Stimulated activated naive CD8-positive, alpha-beta T cell treated with anti-CD3 and anti-CD28 coated beads, Interleukin-15, Interleukin-2, amounts not matched to agents 100 U/mL and 50 U/mL, for 24 hours (primary cell): ENCODE measurements at places on chromosomes 3 and 15.

DNA sequence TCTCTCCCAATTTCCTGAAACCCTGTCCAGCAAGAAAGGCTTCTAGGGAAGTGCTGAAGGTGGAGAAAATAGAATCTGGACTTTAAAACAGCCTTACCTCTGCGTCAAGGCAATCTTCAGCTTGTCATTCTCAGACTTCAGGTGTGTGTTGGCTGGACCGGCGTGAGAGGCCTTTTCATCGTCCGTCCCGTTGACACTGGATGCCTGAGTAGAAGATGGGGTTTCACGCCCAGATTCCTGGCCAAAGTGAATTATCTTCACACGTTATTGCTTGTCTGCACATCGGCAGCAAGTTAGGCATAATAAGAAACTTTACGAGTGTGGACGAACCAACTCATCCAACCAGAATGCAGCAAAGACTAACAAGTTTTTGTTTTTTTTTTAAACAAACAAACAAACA is 49.5 kb downstream of the WHAMM start:
- DNase-seq = no peak

- DNase-seq = peak; percentile 62
These were observed 26.0 kb downstream of the FBLN2 start for GRCh38 chr3:13574798-13575451.

- no peak for DNase-seq
These were observed 650.6 kb downstream of the ZPLD1 start for GRCh38 chr3:103085465-103085864.

- no peak for DNase-seq
These were observed 13.2 kb downstream of the PRR23E start for GRCh38 chr3:127206154-127206553.

- DNase-seq = no peak
These were observed 87.8 kb upstream of the RNU6-1 start for GRCh38 chr15:67927501-67928168.

DNA sequence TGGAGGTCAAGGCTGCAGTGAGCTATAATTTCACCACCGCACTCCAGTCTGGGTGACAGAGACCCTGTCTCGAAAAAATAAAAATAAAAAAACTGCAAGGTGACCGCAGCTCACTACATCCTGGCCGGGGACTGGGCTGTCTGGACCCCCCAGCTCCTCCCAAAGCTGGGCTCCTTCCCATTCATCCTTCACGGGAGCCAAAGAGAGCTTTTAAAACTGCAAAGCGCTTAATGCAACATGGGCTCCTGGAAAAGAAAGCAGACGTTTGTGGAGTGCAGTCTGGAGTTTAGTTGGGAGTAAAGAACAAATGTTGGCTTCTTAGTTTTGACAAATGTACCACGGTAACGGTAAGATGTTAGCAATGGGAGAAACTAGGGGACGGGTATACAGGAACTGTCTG is 12.1 kb downstream of the PLXND1 start:
- DNase-seq = no peak

DNA sequence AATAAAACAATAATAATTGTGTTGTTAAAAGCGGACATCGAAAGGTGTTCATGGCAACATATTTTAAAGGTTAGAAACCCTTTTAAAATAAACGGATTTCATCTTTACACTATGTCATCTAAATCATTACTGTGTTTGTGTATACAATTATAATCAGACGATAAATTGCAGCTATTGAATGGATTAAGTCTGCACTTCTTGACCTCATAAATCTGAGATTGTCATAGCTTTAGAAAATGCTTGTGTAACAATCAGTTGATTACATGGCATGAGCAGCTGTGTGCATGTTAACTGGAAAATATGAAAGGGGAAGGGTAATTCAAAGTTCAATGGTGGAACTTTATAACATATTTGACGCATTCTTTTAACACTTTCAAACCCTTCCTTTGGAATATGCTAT is 152.4 kb upstream of the MDFIC2 start:
- no peak for DNase-seq
